Stimulated activated CD4-positive, alpha-beta T cell treated with anti-CD3 and anti-CD28 coated beads, TNF-alpha, amount 100 ng/mL, for 4 hours (primary cell): ENCODE measurements at places on chromosomes 3 and 15.

DNA sequence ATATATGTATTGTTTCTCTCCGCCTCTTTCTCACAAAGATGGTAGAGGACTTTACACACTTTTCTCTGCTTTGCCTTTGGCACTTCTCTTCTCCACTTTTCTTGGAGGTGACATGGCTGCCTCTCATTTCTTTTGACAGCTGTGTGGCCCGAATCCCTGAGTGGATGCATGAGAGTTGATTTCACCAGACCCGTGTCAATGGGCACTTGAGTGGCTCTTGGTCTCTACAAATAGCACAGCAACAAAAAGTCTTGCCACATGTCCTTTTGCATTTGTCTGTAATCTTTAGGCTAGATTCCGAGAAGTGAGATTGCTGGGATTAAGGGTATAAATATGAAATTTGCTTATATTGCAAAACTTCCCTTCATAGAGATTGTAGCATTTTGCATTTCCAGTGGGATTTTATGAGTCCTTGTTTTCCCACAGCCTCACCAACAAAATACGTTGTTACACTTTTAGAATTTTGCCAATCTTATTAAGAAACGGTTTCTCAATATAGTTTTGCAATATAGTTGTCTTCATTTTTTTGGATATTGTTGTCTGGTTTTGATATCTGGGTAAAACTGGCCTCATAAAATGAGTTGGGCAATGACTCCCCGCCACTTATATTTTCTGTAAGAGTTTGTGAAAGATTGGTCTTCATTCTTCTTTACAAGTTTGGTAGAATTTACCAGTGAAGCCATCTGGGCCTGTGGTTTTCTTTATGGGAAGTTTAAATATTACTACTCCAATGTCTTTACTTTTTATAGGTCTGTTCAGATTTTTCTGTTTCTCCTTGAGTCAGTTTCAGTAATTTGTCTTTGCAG, 5.2 kb upstream of the TRPM1 start:
- no peak for DNase-seq

GRCh38 chr3:169984292-169984691, 17.7 kb downstream of the SEC62 start:
- no peak for DNase-seq

- no peak for DNase-seq
Measured at GRCh38 chr3:8567784-8568575, 66.4 kb downstream of the LMCD1 start.

DNA sequence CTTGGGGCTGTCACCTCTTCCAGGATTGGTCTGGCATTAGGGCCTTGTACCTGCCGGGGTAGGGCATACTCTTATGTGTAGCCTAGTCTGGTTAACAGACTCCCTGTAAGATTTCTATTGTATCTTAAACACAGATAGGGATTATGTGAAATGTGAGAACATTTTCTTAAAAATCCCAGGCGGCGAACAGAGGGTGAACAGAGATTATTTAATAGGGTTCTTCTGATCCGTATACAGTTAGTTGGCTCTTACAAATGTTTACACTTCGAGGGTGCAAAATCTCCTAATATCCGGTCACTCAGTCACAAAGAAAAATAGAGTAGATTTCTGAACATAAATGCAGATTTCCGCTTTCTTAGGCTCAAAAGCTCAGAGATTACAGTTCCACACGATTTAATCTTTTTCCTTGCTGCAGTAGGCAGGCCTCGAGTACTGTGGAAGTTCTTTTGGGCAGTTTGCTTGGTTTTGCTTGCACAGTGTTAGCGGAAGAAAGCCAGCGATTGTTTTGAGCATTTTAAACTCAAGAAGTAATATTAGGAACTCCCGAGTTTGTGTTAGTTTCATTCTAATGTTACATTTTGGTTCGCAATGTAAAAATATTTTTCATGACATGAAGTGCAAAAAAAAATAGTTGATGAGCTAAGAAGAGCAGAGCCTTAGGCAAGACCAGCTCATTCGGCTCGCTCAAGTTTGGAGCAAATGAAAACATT, 993 bp downstream of the PLCL2 start:
- no peak for DNase-seq

DNA sequence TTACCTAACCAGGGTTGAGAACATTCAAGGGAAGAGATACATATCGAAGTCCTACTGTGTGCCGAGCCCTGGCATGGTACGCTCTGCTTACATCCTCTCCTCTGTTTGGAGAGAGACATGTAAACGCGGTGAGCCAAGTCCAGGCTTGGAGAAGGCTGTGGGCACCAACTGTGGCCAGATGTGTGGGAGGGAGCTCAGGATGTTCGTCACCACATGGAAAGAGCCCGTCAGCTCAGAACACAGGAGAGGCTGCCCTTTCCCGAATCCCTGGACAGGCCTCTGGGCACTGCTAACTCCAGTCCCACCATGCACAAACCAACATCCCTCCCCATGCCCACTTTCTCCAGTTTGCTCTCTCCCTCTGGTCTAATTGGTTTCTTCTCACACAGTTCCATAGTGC, 43.0 kb downstream of the MESD start:
- DNase-seq: no peak

- DNase-seq: no peak
Measured at GRCh38 chr15:73756947-73757513, 3.9 kb upstream of the INSYN1 start.

GRCh38 chr3:193840111-193840641, 247.2 kb downstream of the OPA1 start:
- no peak for DNase-seq

DNA sequence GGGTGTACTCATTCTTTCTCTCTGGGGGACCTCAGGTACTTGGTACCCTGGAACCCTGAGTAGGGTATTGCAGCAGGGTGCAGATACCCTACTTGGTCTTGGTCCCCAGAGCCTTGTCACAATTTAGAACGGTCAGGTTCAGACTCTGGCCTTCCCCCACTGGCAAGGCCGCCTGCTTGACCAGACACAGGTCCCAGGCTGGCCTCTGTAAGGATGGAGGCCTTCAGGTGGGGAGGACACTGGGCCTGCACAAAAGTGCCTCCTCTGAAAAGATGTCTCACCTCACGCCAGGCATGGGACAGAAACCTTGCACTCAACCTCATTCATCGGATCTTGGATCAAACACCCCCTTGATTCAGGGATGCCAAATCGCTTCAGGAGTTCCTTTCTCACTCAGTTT, 158.4 kb downstream of the KLF13 start:
- DNase-seq: no peak

DNA sequence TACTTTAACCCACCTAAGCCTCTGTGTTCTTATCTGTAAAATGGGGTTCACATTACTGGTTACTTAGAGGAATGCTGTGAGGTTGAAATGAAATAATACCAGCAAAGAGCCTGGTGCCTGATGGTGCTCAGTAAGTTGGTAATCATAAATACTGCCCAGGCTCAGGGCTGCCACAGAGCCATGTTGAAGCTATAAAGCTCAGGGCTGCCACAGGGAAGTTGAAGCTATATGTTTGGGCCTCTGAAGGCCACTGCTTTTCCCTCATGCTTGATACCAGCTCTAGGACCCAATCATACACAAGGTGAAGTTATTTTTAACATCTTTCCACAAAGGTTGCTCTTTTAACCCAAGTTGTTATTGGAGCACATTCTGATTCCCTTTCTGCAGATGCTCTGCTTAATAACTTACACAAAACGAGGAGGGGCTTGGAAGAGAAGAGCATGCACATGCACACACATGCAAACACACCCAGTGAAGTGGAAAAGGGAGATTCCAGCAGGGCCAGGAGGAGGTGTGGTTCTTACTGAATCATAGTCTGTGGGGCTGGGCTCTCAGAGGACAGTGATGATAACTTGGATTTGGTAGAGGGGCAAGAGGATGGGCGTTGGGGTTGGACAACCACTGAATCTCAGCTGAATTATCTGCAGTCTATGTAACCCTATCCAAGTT, 17.4 kb downstream of the PARP14 start:
- no peak for DNase-seq

DNA sequence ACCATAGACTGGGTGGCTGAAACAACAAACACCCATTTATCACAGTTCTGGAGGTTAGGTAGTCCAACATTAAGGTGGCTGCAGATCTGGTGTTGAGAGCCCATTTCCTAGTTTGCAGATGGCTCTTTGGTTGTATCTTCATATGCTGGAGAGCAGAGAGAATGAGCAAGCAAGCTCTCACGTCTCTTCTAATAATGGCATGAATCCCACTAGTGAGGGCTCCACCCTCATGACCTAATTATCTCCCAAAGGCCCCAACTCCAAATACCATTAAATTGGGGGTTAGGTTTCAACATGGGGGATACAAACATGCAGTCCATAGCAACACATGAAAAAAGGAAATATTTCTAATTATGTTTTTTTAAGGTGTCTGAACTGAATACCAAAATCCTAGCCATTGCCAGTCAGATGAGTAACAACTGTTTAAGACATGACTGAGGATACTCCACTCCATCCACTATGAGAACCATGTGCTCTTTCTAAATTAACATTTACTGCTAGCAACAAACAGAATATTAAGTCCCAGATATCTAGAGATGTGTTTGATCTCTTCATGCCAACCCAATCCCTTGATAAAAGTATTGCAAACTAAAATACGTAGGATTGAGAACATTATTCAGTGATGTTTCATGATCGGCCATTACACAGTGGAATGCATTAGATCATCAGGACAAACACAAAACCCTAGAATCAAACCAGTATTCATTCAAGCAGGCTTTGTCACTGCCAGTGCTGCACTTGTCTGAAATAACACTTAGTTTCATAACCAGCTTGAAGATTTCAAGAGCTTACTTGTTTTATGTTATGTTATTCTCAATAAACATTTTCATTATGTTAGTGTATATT, 340.3 kb downstream of the SLC9A9 start:
- no peak for DNase-seq

- DNase-seq: no peak
Measured at GRCh38 chr15:56241374-56242105, 2.1 kb downstream of the RFX7 start.

DNA sequence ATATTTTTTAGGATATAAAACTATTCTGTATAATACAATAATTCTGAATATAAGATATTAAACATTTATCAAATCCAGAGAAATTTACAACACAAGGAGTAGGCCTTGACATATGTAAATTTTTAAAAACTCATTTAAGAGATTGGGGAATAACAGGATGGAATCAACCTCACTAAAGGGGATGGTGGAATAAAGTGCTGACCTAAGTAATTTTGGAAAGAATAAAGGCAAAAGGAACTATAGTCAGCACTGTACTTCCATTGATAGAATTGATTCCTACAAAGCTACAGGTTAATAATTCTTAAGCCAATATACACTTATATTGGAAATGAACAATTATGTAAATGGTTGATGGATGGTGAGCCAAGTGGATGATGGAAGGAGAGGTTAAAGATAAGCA, 549.3 kb downstream of the TBL1XR1 start:
- no peak for DNase-seq

- DNase-seq: no peak
Measured at GRCh38 chr15:66167854-66168253, 85.7 kb downstream of the MEGF11 start.

DNA sequence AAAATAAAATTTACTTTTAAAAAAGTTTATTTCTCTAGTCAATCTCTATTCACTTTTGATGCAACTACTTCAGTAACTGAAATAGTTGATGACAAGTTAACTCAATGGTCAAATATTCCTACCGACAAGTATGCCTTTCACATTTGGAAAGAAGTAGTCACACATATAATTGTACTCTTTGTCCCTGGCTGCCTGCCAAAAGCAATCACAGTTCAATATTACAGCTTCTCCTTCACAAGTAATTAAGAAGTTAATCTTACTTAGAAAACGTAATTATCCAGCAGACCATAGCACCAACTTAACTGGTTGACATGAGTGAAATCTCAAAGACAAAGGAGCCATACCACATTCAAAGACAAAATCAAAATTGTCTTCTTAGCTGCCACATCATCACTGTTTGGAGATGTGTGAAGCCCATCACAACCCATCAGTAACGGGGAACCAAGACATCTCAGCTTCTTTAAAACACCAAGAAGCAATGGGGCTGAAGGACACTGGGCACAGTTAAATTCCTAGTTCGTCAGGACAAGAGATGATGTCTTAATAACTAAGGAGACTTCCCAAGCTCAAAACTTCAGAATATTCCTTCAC, 86.1 kb downstream of the PLCH1 start:
- no peak for DNase-seq

DNA sequence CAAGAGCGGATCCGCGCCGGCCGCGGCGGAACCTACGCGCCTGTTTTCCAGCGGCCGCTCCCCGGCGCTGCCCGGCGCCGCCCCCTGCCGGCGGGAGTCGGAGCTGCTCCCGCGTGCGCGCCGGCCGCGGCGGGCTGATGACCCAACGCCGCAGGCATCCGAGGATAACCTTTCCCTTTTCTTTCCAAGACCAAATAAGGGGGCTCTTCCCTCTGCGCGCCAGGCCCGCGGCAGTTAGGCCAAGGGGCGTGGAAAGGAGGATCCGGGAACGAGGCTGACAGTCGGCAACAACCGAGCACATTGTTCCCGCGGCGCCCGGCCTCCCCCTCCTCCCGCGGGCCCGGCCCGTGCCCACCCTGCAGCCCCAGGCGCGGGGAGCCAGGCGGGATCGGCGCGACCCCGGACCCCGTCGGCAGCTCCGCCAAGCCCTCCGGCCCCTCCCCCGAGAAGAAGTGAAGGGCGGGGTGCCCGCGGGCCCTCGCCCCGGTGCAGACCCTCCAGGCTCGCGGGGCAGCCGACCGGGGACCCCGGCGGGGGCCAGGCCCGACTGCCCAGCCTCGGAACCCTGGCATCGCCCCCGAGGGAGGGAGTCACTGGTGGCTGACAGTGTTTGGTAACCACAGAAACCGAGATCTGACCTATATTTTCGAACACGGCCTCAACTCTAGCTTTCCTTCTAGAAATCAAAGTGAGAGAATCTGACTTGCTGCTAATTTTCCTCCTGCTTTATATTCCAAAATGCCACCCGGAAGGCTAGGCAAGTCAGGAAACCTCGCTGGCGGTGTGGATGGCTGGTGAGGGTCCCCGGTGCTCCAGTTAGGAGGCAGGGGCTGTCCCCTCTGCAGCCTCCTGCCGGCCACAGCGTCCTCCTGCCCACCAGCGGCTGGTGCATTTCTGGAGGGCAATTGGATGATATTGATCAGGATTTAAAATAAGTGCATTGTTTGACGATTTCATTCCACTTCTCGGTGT, 45.6 kb upstream of the SYNM start:
- peak; percentile 36 for DNase-seq

GRCh38 chr3:42078677-42079076, 12.5 kb upstream of the TRAK1 start:
- DNase-seq: no peak

DNA sequence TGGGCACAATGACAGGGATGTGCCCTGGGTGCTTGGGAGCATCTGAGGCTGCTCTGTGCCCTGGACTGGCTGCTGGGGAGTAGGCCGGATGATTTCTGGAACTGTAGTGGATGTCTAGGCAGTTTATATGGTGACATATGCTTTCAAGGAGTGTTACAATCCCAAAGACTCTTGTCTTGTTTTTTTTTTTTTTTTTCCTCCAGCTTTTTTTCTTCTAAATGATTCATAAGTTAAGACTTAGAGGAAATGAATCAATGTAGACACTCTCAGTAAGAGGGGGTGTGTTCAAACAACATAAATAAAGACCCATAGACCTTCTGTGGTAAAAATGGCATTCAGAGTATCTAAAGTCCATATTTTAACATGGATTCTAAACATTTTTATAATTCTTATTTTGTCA, 706.1 kb upstream of the GOLIM4 start:
- no peak for DNase-seq

- DNase-seq: no peak
Measured at GRCh38 chr3:149382101-149382467, 4.6 kb upstream of the TM4SF1 start.
